Kidney (tissue), 22 donors: ENCODE measurements at places on chromosomes 12 and 14.

DNA sequence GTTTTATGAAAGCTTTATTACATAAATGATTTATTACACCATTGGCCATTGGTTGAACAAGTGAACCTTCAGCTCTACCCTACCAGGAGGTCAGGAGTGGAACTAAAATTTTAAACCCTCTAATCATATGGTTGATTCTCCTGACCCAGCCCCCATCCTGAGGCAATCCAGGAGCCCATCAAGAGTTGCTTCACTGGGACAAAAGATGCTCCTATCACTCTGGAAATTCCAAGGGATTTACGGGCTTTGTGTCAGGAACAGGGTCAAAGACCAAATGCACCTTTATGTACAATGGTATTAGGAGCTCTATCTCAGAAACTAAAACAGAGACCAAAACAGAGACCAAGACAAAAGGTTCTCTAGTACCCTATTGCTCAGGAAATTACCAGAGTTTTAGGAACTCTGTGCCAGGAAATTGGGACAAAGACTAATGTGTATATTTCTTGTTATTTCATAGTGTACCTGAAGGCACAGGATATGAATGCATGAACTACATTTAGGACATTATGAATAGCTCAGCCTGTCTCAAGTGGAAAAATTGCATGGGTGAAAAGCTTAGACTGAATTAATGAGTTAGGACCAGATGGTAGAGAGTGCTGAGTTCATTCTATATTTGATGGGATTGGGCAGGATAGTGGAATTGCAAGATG lies 171.7 kb upstream of the FLRT2 start:
- no peak for DNase-seq

GRCh38 chr14:36268121-36268520 lies 52.3 kb downstream of the MBIP start:
- DNase-seq: no peak

- no peak for DNase-seq
These were observed 85.5 kb downstream of the PTPRB start for GRCh38 chr12:70551731-70552130.

DNA sequence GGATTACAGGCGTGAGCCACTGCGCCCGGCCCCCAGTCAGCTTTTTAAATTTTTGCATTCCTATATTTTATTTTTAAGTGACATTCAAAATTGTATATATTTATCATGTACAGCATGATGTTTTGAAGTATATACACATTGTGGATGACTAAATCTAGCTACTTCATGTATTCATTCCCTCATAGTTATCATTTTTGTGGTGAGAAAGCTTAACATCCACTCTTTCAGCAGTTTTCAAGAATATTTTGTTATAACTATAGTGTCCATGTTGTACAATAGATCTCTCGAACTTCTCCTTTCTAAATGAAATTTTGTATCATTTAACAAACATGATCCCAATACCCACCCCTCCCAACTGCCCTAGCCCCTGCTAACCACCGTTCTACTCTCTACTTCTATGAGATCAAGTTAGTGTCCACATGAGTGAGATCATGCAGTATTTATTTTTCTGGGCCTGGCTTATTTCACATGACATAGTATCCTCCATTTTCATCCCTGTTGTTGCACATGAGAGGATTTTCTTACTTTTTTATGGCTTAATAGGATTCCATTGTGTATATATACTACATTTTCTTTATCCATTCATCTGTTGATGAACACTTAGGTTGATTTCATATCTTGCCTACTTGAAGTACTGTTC lies 8.8 kb upstream of the HEBP1 start:
- DNase-seq: no peak

DNA sequence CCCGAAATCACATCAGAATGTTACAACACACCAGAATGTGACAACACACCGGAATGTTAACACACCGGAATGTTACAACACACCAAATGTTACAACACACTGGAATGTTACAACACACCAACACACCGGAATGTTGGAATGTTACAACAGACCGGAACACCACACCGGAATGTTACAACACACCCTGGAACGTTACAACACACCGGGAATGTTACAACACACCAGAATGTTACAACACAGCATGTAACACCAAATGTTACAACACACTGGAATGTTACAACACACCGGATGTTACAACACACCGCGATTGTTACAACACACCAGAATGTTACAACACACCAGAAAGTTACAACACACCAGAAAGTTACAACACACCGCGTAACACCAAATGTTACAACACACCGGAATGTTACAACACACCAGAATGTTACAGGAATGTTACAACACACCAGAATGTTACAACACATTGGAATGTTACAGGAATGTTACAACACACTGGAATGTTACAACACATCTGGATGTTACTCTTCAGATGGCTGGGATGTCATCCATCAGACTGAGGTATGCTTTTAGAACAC lies 21.1 kb downstream of the CHFR start:
- no peak for DNase-seq

- no peak for DNase-seq
These were observed 129.5 kb downstream of the STXBP6 start for GRCh38 chr14:24920265-24921075.
